ENCODE measurements at places on chromosomes 7 and 10.

- no peak for DNase-seq
These were observed 29.3 kb downstream of the TNS3 start for GRCh38 chr7:47552621-47553020.

DNA sequence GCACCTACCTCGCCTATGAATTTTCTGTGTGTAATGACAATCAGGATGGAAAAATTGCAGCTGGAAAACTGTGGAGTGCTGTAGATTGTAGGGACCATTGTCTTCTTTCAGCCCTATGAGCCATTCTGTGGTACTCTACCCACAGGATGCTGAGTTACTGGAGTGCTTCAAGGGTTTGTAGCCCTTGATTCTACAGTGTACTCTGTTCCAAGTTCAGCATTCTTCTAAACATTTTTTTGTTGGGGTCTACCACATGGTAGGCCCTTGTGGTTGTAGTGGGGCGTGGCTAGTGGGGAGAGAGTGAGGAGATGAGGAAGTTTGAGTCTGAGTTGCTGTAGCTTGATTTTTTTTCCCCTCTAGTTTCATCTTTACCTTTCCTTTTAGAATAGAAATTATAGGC, 33.5 kb downstream of the REEP3 start:
- no peak for DNase-seq

GRCh38 chr7:134548877-134549276, at the start of gene AKR1B15:
Gene AKR1B15, plus strand, starts transcription at chr7:134549110. Its CDS starts 15,510 bp downstream, at chr7:134564620.
- no peak for DNase-seq

- DNase-seq = no peak
These were observed 50.6 kb upstream of the AGBL3 start for GRCh38 chr7:134935701-134936100.

- DNase-seq = no peak
These were observed 247.8 kb upstream of the AOAH start for GRCh38 chr7:36972140-36972518.

DNA sequence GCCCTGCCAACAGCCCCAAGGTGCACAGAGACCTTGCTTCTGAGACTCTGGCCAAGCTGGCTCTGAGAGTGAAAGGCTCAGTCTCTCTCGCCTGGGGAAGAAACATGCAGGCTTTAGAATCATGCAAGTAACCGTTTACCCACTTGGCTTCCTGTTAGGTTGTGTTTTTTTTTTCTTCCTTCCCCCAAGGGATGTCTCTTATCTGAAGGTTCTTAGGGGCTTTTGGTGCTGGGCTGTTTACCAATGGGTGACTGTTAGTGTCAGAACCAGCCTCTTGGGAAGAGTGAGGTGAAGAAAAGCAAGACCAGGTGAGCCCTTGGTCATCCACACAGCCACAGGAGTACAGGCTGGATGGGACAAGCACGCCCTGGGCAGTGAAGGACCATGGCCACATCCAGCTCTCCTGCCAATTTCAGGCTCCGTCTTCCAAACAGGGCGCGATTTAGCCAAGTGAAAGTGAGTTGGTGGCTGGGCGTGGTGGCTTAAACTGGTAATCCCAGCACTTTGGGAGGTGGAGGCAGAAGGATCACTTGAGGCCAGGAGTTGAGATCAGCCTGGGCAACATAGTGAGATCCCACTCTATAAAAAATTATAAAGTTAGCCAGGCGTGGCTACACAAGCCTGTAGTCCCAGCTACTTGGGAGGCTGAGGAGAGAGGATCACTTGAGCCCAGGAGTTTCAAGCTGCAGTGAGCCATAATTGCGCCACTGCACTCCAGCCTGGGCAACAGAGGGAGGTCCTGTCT, 76.3 kb upstream of the CUX1 start:
- no peak for DNase-seq

- no peak for DNase-seq
These were observed 3.3 kb upstream of the DENND10 start for GRCh38 chr10:119100434-119101238.

DNA sequence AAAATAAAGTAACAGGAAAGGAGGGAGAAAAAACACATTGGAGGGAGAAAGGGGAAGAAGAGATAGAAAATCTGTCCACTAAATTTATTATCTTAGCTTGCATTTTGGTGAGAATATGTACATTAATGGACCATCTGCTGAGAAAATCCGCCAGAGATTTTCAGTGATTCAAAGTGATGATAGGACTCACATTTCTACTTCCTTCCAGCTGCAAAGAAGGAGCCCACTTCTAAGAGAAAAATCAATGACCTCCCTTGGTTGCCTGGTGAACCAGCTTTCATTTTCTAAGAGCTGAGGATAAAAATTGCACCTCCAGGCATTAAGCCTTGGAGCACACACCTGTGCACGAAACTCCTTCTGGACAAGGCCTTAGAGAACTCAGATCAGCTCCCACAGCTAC, 404.3 kb downstream of the SFMBT2 start:
- DNase-seq = no peak

DNA sequence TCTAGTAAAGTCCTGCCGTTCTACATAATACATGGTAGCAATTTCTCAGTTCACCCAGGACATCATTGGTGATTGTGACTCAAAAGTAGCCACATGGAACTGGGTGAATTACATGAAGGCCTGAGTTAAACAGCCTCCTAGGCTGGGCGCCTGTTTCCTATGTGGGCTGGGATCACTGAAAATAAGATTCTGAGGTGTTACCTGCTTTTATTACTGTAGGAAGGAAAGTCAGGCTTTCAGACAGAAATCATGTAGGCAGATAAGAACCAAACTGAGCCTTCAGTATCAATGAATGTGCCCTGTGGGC, 160.4 kb downstream of the CAMK1D start:
- DNase-seq = no peak

DNA sequence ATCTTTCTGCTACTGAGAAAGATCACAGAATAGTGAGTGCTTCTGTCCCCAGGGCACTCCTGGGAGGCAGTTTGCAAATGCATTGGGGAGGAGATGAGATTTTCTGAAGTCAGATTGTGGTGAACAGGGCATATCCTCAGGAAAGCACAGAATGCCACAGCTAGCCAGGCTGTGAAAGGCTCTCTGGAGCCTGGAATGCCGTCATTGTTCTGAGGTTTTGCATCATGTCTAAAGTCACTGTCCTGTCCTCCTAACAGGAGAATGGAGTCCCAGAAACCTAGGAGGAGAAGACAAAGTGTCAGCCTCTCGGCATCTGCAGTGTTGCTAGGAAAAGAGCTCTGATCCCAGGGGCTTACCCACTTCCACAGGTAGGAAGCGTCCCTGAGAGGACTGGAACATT, 69.2 kb upstream of the IGFBP3 start:
- no peak for DNase-seq

- DNase-seq = no peak
These were observed 178.4 kb downstream of the ARHGAP12 start for GRCh38 chr10:31749981-31750840.

DNA sequence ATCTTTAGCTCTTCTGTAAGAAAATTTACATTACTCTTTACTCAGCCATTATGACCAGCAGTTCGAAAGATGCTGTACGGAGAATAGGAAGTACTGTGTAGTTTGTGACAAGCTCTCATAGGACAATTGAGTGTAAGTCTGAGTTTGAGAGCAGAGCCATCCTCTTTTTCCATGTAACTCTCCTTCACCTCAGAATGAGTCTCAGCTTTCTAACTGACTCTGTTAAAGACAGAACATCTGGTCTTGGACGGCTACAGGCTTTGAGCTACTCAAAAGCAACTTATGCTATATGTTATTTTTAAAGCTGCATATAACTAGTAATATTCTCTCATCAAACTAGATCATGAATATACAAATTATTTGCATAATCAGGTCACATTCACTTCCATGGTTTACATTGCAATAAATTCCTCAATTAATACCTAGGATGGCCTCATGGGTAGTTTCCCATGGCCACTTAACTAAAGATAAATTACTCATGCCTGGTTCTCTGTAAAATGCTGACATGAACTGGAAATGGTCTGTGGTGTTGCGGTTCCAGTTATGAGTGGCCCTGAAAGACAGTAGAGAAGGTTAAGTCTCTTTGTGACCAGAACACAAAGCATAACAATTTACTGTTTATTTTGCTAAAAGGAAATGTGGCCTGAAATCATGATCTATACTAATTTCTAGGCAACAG, 358.7 kb downstream of the PHF14 start:
- DNase-seq = no peak

DNA sequence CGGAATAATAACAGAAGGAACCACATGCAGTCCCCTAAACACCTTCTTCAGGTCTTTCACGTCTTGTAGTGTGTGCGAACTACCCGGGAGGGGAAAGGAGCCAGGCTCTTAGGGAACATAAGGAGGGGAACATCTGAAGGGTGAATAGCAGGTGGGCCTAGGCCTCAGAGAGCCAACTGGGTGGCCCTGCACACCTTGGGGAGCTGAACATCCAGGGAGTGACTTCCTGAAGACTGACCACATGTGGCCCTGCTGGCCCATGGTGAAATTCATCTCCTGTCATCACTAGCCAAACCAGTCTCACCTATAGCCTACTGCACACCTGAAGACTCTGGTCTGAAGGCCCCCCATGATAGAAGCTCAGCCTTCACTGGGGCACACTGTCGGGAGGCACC, 5.6 kb downstream of the CALML3 start:
- no peak for DNase-seq

- peak; percentile 63 for DNase-seq
These were observed 25.3 kb downstream of the EPHB4 start for GRCh38 chr7:100801833-100802568.

GRCh38 chr10:95496951-95497350, 64.2 kb downstream of the SORBS1 start:
- DNase-seq = no peak

DNA sequence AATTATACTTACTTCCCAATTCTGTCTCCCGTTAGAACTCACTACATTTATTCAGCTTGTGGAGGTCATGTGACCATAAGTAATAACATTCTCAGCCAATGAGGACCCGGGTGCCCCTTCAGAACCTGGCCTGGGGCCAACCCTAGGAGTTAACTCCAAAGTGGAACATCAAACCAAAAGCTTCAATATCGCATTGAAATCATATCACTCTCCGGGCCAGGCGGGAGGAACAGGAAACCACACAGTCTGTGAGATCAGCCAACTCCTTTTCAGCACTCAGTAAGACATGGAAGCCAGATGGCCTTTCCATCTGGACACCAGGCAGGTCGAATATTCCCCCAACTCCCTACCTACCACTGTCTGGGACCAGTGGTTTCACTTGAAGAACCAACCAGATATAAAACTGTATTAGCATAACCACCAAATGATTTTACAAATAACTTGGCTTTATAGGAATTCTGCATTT, 5.5 kb downstream of the CREB3L2 start:
- no peak for DNase-seq

GRCh38 chr7:112567388-112567787, 86.6 kb downstream of the LSMEM1 start:
- no peak for DNase-seq

- no peak for DNase-seq
These were observed 32.8 kb upstream of the NUB1 start for GRCh38 chr7:151308791-151309190.

GRCh38 chr7:100059251-100059739, 9.7 kb downstream of the ZSCAN21 start:
- no peak for DNase-seq

DNA sequence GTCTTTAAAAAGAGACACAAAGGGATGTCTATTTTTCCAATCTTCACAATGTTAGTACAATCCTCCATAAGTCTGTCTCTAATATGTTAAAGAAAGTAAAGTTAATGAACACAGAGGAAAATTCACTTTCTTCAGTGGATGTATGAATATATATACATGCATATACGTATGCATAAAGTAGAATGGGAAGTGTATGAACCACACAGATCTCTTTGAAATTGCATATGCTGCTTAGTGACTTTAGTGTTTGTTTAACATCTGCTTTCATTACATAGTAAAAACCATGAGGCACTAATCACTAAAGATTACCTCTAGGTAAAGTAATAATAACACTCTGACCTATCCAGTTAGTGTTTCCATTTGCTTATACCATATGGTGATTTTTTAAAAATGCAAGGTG, 451.2 kb downstream of the SEMA3D start:
- DNase-seq = no peak

GRCh38 chr7:105577251-105577650, 4.0 kb downstream of the EFCAB10 start:
- DNase-seq = no peak
